Thymus (tissue), 14 donors: ENCODE measurements at places on chromosomes 5 and 9. TPM values are rescaled to one million over a fixed set of nuclear protein-coding genes. Genes with fewer than 3 reads are reported as not detected.

DNA sequence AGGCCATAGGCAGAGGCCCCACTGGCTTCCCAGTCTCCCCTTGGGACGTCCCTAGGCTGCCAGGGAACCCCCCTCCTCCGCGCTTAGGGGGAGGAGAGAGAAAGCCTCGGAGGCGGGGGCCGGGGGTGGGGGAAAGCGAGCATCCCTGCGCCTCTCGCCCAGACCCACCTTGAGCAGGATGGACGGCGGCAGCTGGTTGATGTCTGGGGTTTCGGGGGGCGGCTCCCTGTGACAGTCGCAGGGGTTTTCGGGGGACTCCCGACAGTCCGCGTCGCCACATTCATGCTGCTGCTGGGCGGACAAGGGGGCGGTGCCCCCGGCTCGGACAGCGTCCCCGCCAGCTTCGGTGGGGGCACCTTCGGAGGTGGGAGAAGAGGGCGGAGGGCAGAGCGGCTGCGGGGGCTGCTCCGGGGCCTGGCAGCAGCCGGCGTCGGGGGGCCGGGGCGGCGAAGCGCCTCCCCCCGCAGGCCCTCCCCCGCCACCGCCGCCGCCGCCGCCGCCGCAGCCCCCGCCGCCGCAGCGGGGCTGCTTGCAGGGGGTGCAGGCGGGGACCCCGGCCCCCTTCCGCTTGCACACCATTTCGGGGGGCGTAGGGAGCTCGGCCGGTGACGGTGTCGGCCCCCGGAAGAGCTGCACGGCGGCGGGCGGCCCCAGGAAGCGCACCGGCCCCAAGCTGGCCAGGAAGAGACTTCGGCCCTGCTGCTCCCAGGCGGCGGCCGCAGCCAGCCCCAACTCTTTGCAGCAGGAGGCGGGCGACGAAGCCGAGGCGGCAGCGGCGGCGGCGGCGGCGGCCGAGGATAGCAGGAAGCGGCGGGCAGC lies 1.2 kb downstream of the FBXL17 start:
- peak; percentile 66 for DNase-seq
- no peaks in the 10 kb centered on the region for H3K36me3 ChIP-seq
- H3K27me3 ChIP-seq: no peaks in the 10 kb centered on the region
- H3K4me3 ChIP-seq: peak overlapping the region; percentile 97
- H3K27ac ChIP-seq: peak overlapping the region; percentile 100

DNA sequence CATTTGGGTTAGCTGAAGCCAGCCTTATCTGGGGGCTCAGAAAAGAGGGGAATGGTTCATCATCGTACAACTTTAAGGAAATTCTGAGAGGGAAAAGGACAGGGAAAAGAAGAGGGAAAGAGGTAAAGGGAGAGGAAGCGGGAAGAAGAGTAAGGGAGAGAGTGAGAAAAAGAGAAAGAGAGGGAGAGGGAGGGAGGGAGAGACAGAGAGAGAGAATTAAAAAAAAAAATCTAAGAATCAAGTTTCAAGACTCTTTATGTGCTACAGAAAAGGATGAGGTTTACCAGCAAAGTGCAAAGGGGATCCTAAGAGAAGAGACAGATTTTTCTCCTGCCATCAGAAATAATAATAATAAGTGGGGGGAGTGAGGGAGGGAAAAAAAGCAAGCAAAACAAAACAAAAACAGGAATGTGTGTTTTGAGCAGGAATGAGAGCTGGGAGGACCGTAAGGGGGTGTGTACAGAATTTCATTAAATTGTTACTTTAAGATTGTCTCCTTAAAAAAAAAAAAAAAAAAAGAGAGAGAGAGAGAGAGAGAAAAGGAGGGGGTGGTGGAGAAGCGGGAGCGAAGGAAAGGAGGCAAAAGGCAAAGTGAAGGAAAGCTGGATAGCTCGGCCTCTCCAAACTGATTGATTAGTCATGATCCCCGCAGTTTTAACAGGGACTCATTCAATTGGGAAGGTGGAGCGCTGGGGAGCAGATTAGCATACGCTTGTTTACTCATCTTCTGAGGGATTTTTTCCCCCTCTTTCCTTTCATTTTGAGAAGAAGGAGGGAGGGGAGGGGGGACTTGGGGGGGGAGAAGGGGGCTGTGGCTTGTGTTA lies 438 bp upstream of the PAPPA start:
- DNase-seq: no peak
- H3K36me3 ChIP-seq: no peaks in the 10 kb centered on the region
- no peak overlapping the region for H3K4me3 ChIP-seq
- H3K27ac ChIP-seq: no peak overlapping the region
- H3K27me3 ChIP-seq: peaks cover 54% of the 10 kb centered on the region
- no peaks in the 10 kb centered on the region for H3K4me1 ChIP-seq

- H3K36me3 ChIP-seq: no peaks in the 10 kb centered on the region
- H3K27ac ChIP-seq: no peak overlapping the region
- H3K4me1 ChIP-seq: no peaks in the 10 kb centered on the region
Measured at GRCh38 chr9:81562231-81563019, 126.9 kb downstream of the TLE1 start.

DNA sequence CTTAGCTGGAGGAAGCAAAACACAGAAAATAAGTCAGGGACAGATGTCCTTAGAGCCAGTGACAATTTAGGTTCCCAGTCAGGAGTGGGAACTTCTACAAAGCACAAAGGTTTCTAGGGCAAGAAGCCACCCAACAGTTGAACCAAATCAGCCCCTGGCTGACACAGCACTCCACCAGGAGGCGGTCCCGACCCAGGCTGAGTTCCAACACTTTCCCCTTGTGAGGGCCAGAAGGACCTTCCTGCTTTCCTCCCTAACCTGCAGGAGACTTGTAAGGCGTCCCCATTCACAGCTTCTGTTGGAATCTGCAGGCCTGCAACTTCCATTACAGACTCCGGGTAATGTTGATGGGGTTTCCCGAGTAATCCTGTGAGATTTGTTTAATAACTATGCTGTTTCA lies 416.4 kb upstream of the IRX1 start:
- peaks cover 2% of the 10 kb centered on the region for H3K27me3 ChIP-seq
- no peak for DNase-seq
- H3K4me3 ChIP-seq: no peak overlapping the region
- no peaks in the 10 kb centered on the region for H3K4me1 ChIP-seq

GRCh38 chr9:99366621-99367020 lies 144.5 kb downstream of the SEC61B start:
- H3K27me3 ChIP-seq: no peaks in the 10 kb centered on the region
- H3K27ac ChIP-seq: no peak overlapping the region
- DNase-seq: no peak
- H3K4me3 ChIP-seq: no peak overlapping the region
- no peaks in the 10 kb centered on the region for H3K4me1 ChIP-seq

GRCh38 chr9:89104821-89105220 lies 73.8 kb downstream of the SHC3 start:
- H3K27ac ChIP-seq: no peak overlapping the region
- H3K36me3 ChIP-seq: no peaks in the 10 kb centered on the region
- H3K27me3 ChIP-seq: no peaks in the 10 kb centered on the region
- H3K4me1 ChIP-seq: no peaks in the 10 kb centered on the region
- no peak for DNase-seq

- H3K4me1 ChIP-seq: no peaks in the 10 kb centered on the region
- no peak overlapping the region for H3K27ac ChIP-seq
- H3K36me3 ChIP-seq: no peaks in the 10 kb centered on the region
- no peaks in the 10 kb centered on the region for H3K27me3 ChIP-seq
- no peak for DNase-seq
- H3K4me3 ChIP-seq: no peak overlapping the region
Measured at GRCh38 chr5:59685793-59686192, 207.7 kb downstream of the PDE4D start.

DNA sequence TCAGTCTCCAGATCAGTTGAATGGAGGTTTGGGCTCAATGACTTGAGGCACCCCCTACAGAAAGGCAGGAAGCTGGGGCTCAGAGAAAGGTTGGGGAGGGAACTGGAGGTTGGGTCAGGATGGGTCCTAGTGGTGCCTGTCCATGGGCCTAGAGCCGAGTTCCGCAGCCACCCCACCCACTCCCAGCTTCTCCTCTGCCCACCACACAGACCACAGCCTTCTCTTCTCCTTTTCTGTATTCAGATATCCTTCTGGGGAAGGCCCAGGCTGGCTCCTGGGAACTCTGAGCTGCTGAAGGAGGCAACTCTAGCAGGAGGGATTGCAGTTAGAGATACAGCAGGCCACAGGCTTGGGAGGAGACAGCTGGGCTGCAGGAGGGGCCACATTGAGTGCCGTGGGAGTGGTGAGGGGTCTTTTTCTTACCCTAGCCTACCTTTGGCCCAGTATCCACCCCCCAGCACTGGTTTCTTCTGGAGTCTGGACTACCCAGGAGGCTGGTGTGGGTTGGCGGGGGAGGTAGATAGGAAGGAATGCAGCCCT lies 15.4 kb upstream of the PTGS1 start:
- peaks cover 2% of the 10 kb centered on the region for H3K27me3 ChIP-seq
- H3K27ac ChIP-seq: no peak overlapping the region
- H3K36me3 ChIP-seq: no peaks in the 10 kb centered on the region
- H3K4me3 ChIP-seq: no peak overlapping the region

DNA sequence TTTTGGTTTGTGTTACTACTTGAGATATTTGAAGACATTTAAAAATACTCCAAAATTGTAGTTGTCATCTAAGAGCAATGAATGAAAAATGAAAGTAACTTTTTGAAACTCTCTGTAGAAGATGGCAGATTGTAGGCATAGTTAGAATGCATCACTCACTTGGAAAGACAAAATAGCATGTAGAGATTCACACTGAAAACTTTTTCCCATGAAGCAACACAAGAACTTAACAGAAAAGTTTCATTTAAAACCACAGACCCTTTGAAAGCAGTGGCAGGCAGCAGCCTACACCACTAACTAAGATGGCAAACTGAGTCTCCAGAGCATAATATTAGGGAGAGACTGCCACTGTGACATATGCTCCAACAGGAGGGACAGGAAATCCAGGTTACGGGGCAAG lies 18.9 kb upstream of the FAM174A start:
- DNase-seq: no peak
- H3K4me3 ChIP-seq: no peak overlapping the region
- no peaks in the 10 kb centered on the region for H3K4me1 ChIP-seq
- H3K27ac ChIP-seq: no peak overlapping the region

DNA sequence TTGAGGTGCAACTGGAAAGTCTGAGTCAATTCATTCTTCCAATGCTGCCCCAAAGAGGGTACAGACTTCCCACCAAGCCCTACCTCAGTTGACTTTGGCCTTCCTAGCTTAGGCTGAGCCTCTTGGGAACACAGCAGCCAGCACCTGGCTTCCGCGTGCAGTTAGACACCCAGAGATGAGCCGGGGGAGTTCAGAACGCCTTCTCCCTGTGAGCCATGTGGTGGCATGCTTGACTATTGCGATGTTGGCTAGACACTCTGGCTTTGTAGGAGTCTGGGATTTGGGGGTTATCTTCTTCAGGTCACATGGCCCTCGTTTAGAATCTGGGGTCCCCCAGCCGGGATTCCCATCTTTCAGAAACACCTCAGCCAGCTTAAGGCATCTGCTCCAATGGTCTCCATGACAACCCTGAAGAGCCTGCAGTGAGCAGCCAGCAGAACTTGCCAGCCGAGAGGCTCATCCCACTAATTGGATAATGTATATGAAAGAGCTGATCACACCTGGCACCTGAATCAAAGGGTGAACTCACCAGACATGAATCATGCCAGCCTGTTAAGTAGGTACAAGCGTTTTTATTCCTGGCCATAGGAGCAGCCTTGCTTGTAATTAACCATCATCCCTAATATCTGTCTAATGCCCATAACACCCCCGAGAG lies 167.5 kb downstream of the SYK start:
- no peaks in the 10 kb centered on the region for H3K4me1 ChIP-seq
- no peak overlapping the region for H3K27ac ChIP-seq
- no peak for DNase-seq
- no peaks in the 10 kb centered on the region for H3K36me3 ChIP-seq

DNA sequence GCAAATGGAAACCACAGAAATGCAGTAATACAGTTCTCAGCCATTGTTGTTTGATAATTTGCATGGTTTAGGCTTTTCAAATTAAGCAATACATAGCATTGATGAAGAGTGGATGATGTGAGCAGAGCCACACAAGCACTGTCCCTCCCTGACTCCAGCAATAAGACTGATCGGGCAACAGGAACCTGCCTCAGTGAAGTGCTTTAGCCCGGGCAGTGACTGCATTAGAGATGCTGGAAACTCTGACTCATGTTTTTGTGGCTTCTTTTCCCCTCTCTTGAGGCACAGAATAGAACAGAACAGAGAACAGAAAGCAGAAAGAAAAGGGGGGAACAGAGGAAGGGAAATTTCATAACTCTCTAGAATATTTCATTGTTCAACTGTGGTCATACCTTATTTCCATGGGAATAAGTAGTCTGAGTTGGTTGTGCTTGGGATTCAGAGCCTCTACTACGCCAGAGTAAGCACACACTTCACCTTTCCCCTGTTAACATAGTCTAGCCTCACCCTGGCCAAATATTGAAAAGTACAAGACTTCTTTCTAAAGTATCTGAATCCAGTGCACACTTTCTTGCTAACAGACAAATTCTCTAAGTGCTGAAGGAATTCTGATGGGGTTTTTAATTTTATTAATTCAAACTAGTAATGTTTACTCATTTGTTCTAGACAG lies 164.8 kb upstream of the VCAN start:
- H3K4me3 ChIP-seq: no peak overlapping the region
- H3K27ac ChIP-seq: no peak overlapping the region
- H3K4me1 ChIP-seq: no peaks in the 10 kb centered on the region

- DNase-seq: no peak
- H3K27ac ChIP-seq: no peak overlapping the region
- H3K36me3 ChIP-seq: no peaks in the 10 kb centered on the region
- no peaks in the 10 kb centered on the region for H3K27me3 ChIP-seq
- no peak overlapping the region for H3K4me3 ChIP-seq
Measured at GRCh38 chr5:101943784-101944183, 352.3 kb downstream of the SLCO4C1 start.

DNA sequence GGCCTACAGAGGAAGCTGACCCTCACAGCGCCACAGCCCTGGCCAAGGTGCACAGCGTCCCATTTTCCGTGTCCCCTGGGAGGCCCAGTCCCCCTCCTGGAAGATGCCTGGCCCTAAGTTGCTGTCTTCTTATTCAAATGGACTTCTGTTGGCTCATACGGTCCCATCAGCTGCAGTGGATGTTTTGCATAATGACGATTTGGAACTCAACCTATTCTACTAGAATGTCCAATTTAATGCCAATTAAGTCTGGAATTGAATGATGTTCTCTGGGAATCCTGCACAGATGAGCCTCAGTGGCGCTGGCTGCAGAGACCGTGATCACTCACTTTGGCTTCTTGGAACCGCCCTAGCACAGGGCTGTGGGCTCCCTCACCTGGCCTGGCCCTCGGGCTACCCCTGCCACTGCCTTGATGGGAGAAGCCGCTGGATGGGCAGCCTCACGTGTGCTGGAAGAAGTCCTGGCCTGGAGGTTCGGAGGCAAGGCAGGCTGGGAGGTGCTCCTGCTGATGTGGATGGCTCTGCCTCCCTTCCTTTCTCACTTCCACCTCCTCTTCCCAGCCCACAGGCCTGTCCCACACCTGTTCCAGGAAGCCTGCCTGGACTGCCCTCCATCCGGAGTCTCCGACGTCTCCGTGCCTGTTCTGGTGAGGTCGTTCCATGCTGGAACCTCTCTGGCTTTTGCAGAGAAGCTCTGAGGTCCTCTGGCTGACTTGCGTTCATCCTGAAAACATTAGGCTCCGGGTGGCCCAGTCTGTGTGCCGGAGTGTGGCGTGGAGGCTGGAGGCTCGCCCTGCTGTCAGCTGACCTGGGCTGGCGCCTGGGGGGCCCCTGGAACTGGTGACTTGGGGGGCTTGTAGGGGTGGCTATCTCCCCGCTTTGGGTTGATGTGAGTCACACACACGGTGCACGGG lies 147.1 kb downstream of the RXRA start:
- H3K36me3 ChIP-seq: no peaks in the 10 kb centered on the region
- peaks cover 42% of the 10 kb centered on the region for H3K4me1 ChIP-seq
- no peaks in the 10 kb centered on the region for H3K27me3 ChIP-seq
- H3K4me3 ChIP-seq: no peak overlapping the region
- H3K27ac ChIP-seq: no peak overlapping the region

OR1J2 gene
- total RNA-seq: not detected

ATG12 gene
- total RNA-seq: 58.1 TPM

DMRT3 gene
- total RNA-seq: 0.05 TPM

C1QTNF3 gene
- 5.0 TPM for total RNA-seq

ZNG1C gene
- total RNA-seq: 22.5 TPM

PPIC gene
- total RNA-seq: 4.2 TPM

PALM2AKAP2 gene
- 0.76 TPM for total RNA-seq
